ENCODE measurements at places on chromosomes 7 and 10.
A peak's percentile ranks its signal among the peaks of the same experiment; 100 is the strongest.

DNA sequence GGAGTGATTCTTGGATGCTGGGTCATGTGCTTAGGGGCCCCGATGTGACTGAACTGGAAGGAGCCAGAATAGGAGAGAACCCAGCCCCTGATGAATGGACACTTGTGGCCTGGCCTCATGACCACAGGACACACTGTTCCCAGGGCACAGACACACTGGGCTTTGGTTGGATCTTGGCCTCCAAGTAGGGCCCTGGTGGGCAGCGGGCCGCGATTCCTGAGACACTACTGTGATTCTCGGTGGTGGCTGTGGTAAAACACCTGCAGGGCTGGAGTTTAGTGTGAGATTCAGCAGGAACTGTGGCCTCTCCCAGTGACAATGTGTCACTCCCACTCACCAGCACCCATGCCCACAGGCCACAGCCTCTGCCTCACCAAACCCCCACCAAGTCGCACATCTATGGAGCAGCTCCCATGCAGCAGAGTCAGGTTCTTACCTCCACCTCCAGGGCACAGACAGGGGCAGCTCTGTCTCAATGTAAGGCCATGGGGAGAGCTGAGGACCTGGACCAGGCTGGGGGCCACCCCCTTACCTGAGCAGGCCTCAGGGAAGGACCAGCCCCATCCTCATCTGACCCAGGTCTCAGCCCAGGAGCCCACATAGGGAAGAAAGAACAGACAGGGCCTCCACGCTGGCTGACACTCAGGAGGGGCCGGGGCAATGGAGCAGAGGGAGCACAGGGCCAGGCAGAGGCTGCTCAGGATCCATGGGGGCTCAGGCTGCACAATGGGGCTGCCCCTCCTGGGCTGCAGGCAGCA, 33.2 kb upstream of the ZNF716 start:
- no peak for DNase-seq

GRCh38 chr7:135117096-135117495, 30.8 kb upstream of the TMEM140 start:
- DNase-seq, result no peak

GRCh38 chr7:138895679-138896078, 85.5 kb downstream of the KIAA1549 start:
- DNase-seq, result no peak

DNA sequence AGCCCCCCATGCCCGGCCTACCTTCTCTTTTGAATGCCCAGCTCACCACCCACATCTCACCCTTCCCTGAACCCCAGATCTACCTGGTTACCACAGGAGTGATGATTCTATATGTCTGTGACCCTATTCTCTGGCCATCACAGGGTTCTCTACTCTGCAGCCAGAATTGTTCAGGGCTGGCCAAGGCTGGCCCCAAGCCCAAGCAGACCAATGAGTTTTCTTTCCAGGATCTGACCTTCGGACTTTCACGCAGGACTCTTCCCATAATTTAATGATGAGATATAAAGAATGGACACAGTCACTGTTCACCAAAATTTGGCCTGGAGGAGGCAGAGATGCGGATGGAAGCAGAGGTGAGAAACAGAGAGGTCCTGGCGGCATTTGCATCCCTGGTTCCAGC, 72.6 kb downstream of the PIP4K2A start:
- DNase-seq, result no peak

- peak; percentile 51 for DNase-seq
Observed at GRCh38 chr7:80827239-80827633, 91.6 kb downstream of the SEMA3C start.

DNA sequence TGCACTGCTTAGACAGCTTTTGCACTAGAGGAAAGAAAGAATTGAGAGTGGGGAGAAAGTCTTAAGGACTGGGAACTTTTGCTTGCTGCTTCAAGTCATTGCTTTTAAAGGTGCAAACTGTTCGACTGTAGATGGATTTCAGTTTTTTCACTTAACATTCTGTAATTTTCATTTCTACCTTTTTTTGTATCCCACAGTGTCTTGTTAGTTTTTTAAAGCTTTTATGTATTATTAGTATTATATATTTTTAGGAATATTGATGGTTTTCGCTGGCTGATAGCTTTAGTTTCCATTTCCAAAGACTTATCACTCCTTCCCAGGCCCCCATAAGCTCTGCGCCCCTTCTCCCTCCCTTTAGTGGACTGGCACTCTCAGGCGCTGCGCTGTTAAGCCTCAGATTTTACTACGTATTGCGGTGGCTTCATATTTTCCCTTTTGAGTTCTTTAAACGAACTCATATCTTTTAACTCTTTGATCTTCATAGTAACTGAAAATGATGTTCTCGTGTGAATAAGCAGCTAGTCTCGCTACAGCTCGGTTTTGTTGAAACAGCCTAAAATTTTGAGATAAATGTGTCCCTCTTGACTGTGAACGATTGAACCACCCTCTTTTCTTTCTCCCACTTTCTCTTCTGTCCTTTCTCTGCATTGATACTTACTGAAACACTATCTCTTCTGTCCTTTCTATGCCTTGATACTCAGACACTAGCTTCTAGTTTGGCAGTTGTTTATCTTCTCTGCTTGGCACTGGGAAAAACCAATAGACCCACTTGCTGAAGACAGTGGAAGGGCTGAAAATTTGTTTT, 2.5 kb upstream of the ETV1 start:
- no peak for DNase-seq

DNA sequence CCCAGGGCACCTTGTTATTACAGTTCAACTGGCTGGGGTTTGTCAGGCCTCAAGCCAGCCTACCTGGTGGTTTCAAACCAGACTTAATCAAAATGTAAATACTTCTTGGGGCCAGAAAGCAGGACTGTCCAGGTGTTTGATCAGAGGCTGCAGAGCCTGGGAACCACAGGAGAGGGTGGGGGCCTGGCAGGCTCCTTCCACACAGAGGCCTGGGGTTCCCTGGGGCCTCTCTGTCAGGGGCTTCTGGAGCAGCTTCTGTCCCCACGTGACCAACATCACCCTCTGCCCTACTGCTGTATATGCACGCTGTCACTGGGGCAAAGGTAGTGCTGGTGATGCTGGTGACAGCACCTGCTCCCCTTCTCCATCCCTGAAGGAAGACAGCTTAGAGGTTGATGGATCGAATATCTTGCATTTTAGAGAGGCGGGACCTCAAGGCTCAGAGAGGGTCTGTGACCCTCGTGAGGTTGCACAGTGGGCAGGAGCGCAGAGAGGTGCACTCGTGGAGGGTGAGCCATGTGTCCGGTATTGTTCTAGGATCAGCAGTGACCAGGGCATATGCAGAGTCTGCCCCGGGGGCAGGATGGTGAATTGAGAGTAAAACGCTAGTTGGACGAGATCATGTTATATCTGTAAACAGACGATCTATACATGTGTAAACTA, 95.4 kb downstream of the GRK5 start:
- DNase-seq, result no peak

DNA sequence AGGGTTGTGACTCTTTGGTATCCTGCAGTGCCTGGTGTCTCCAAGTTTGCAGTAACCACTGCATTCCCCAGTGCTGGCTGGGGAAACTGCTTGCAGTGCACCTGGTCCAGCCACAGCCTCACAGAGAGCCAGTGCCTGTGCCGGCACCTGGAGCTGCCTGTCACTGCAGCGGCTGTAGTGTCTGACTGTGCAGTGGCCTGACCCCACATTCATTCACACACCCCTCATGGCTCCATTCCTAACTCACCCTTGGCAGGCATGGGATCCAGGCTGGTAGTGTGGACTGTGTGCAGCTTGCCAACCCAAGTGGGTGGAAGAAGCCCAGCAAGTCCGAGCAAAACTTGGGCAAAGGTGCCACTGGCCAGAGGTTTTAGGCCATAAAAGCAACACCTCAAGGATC, 3.7 kb upstream of the CYP3A43 start:
- no peak for DNase-seq

DNA sequence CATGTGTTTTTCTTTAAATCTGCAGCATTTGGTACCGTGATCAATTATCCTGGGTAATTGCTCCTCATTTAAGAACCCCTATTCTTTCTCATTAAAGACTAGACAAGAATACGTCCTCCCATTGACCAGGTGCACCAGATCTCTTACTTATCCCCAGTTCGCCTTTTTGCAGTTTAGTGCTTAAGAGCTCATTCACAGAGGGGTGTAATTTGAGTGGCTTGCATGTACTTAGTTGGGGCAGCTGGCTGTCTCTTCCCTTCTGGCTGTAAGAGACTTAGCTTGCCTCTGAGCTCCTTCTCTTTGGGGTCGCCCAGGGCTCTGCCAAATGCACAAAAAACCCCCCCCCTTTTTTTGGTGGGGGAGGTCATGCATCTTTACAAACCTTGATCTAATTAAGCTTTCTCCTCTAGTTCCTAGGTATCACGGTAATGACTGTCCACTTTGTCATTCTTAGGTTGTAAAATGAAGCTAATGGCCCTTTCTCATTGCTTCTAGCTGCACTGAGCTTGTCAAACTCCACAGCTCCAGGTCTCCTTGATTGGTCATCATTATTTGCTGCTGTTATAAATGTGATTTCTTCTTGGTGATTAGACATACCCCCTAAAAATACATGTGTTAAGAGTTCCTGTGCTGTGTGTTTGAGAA, 26.3 kb downstream of the GAD2 start:
- DNase-seq, result no peak

DNA sequence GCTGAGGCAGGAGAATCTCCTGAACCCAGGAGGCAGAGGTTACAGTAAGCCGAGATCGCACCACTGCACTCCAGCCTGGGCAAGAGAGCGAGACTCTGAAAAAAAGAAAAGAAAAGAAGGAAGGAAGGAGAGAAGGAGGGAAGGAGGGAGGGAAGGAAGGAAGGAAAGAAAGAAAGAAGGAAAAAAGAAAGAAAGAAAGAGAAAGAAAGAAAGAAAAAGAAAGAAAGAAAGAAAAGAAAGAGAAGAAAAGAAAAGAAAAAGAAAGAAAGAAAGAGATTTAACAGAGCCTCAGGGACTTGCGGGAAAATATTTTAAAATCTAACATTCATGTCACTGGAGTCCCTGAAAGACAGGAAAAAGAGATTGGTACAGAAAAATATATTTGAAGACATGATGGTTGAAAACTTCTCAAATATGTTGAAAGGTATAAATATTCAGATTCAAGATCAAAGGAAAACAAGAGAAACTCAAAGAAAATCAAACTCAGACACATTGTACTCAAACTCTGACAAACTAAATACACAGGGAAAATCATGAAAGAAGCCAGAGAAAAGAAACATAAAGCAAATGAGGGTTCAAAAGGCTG, 25.3 kb upstream of the DNAAF5 start:
- DNase-seq, result no peak

DNA sequence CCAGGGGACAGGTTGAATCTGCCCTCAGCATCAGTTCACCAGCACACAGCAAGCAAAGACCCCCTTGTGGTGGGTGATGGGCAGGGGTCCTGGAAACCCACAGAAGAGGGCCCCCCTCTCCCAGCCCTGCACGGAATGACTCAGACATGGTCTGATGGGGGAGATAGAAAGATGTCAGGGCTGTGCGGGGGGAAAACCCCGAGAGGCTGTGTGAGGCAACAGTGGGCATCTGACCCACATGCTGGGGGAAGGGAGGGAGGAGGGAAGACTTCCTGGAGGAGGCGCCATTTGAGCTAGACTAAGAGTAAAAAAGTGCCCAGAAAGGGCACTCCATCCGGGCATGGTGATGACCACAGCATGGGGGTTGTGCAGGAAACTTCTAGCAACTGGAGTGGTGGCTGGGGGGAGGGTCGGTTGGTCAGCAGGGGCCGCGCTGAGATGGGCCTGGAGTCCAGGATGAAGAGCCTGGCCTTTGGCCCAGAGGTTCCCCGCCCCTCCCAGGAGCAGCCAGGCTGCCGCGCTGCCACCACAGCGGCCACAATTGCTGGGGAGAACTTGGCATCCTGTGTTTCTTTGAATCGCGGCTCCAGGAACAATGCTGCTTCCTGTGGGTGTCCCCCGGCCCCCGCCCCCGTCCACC, 2.5 kb downstream of the LFNG start:
- DNase-seq, result peak; percentile 85

GRCh38 chr10:110867807-110868465, 3.8 kb upstream of the PDCD4 start:
- DNase-seq, result no peak

DNA sequence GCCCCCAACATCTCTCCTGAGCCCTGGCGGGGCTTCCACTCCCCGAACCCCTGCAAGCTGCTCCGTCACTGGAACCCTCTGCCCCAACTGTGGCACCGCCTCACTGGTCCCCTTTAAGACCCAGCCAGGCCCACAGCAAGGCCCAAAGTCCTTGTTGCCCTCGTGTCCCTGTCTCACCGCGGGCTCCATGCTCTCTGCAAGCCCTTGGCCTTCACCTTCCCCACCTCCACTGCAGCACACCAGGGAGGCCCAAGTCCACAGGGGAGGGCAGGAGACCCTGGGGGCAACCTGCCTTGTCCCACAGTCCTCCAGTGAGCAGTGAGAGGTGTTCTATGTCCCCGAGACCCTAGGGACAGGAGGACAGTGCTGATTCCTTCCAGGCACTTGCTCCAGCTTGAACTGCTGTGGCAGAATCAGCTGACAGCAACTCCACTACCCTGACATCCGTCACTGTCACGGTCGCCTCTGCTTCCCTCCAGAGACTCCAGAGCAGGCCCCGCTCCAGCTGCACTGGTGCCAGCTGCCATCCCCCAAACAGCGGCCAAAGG, 105.3 kb downstream of the CYTH3 start:
- DNase-seq, result no peak

DNA sequence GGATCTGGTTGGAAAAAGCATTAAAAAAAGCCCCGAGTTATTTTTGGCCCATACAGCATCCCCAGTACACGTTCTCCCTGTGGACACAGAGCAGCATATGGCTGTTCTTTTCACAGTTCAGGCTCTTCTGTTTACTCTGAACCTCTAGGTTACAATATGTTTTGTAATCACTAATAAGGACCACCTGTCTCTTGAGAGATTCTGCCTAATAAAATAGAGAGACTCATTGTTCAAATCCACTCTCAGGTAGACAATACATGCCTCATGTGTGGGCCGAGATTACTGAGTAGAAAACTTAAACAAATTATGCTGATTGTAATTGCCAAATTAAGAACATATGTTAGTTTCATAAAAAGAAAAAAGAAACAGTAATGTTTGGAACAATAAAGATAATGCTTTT, 647.7 kb downstream of the GRM8 start:
- no peak for DNase-seq

GRCh38 chr10:101001659-101002035, 2.0 kb downstream of the LZTS2 start:
- no peak for DNase-seq

DNA sequence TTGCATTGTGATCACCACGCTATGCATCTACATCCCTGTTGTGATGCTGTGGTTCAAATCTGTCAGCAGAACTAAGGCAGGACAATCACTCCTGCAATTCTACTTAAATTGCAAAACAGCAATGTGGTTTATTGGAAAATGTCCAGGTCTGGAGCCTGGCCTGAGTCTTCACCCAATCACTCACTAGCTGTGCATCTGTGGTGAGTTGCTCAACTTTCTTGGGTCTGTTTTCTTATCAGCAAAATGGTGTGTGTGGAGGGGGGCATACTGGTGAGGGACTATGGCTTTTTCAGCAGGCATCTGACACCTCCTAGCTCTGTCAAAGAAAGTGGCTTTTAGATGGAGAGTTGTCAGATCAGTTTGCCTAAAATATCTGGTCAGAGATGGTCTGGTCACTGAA, 108.3 kb upstream of the FEZF1 start:
- DNase-seq, result peak; percentile 85
